Activated CD4-positive, alpha-beta T cell treated with anti-CD3 and anti-CD28 coated beads, Interleukin-2, amount 50 U/mL, for 1 hour (primary cell): ENCODE measurements at places on chromosomes 16 and 17.

- DNase-seq = no peak
Measured at GRCh38 chr17:34579979-34580684, 750 bp downstream of the TMEM132E start.

DNA sequence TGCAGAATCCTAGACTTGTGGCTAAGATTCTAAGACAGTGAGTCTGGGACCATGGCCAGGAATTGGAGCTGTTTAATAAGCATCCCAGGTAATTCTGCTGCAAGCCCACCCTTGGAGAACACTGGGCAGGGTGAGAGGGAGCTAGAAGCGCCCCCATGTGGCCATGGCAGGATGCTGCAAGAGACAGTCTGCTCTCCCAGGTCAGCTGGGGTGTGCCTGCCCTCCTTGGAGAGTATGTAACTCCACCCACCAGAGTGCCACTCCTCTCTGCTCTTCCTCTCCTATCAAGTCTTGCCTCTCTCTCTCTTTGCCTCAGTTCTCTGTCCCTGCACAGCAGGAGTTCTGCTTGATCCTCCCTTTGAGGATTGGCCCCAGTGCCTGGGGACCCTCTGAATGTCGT, 14.9 kb downstream of the RCVRN start:
- no peak for DNase-seq

GRCh38 chr16:1443403-1443973, 868 bp downstream of the CCDC154 start:
- DNase-seq = no peak

- peak; percentile 93 for DNase-seq
Measured at GRCh38 chr17:8185582-8186445, 4.2 kb downstream of the BORCS6 start.

- DNase-seq = no peak
Measured at GRCh38 chr17:20066253-20066652, 57.1 kb downstream of the SPECC1 start.

DNA sequence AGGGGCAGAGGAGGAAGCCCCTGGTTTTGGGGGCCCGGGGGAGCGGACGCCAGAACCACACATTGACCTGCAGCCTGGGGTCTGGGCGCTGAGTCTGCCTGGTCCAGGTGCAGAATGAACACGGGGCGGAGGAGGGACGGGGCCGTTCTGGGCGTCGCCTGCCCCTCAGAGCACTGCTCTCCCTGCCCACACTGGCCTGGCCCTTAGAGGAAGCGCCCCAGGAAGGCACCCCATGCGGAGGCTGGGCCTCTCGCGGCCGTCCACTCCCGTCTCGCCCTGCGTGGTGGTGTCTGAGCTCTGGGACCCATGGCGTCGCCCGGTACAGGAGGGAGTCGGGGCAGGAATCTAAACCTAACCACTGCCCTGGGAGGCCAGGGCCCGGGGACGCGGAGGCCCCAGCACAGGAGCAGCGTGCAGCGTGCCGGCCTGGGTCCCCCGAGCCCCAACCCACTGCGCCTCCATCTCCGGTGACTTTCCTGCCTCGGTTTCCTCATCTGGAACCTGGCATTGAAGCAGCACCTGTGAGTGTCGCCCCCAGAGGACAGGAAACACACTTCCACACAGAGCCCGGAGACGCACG, 4.3 kb downstream of the TPSD1 start:
- DNase-seq = no peak

- no peak for DNase-seq
Measured at GRCh38 chr17:69528035-69528434, 113.5 kb downstream of the MAP2K6 start.

GRCh38 chr16:84541999-84542817, 37.7 kb upstream of the MEAK7 start:
- no peak for DNase-seq

- DNase-seq = no peak
Measured at GRCh38 chr16:977081-977701, 4.4 kb upstream of the SOX8 start.

GRCh38 chr16:62190426-62190825, 154.2 kb upstream of the CDH8 start:
- DNase-seq = no peak
